A549 treated with GW870086 at 1 μM for 4 hours (cell line): ENCODE measurements at places on chromosomes 13 and 19. TPM values are rescaled to one million over a fixed set of nuclear protein-coding genes. Genes with fewer than 3 reads are reported as not detected.

Gene CRB3
- total RNA-seq = 2.9 to 5.1 TPM (median 3.9 TPM) in 5 replicates

Gene ZNF227
- 9.7 to 14.0 TPM (median 10.1 TPM) in 5 replicates for total RNA-seq

Gene SYNGR4
- total RNA-seq = 3.2 to 6.0 TPM (median 4.1 TPM) in 5 replicates

Gene CCDC8
- total RNA-seq = not detected in 5 replicates

Gene TMPRSS9
- 0.03 to 0.42 TPM in 2 of 5 replicates, not detected in the others for total RNA-seq

Gene ZNF738
- 0.42 to 1.0 TPM (median 0.88 TPM) in 5 replicates for total RNA-seq

Gene ZNF813
- 0.21 to 0.64 TPM (median 0.46 TPM) in 5 replicates for total RNA-seq

Gene CFD
- 11.2 to 22.1 TPM (median 21.4 TPM) in 5 replicates for total RNA-seq

Gene PCSK4
- total RNA-seq = 0.42 to 1.9 TPM (median 1.0 TPM) in 5 replicates

Gene ZNF578
- not detected in 5 replicates for total RNA-seq

Gene DNAAF3
- total RNA-seq = 3.7 to 7.7 TPM (median 5.7 TPM) in 5 replicates

Gene ZNF730
- total RNA-seq = not detected in 5 replicates

Gene SERPINE3
- not detected in 5 replicates for total RNA-seq

Gene CADM4
- total RNA-seq = 8.3 to 10.2 TPM (median 9.1 TPM) in 5 replicates

Gene ZNF582
- 0.70 to 1.4 TPM (median 1.1 TPM) in 5 replicates for total RNA-seq

Gene ZNF829
- total RNA-seq = 0.23 to 0.57 TPM (median 0.37 TPM) in 5 replicates

Gene MEDAG
- total RNA-seq = 0.14 to 0.26 TPM (median 0.24 TPM) in 4 of 5 replicates, not detected in the other

Gene IGSF23
- total RNA-seq = 0.41 to 0.66 TPM (median 0.59 TPM) in 5 replicates

Gene AMER2
- not detected in 5 replicates for total RNA-seq

Gene PSG4
- total RNA-seq = 0.71 to 1.5 TPM (median 0.78 TPM) in 5 replicates

Gene CALR3
- not detected in 5 replicates for total RNA-seq

Gene HCST
- total RNA-seq = 0.28 to 0.45 TPM in 2 of 5 replicates, not detected in the others
